ENCODE measurements at places on chromosomes 6 and 20. TPM values are rescaled to one million over a fixed set of nuclear protein-coding genes. Genes with fewer than 3 reads are reported as not detected.

The NKX2-4 gene
- total RNA-seq = not detected

GRCh38 chr6:167208819-167209576 lies 51.2 kb upstream of the GPR31 start:
- DNase-seq = no peak

DNA sequence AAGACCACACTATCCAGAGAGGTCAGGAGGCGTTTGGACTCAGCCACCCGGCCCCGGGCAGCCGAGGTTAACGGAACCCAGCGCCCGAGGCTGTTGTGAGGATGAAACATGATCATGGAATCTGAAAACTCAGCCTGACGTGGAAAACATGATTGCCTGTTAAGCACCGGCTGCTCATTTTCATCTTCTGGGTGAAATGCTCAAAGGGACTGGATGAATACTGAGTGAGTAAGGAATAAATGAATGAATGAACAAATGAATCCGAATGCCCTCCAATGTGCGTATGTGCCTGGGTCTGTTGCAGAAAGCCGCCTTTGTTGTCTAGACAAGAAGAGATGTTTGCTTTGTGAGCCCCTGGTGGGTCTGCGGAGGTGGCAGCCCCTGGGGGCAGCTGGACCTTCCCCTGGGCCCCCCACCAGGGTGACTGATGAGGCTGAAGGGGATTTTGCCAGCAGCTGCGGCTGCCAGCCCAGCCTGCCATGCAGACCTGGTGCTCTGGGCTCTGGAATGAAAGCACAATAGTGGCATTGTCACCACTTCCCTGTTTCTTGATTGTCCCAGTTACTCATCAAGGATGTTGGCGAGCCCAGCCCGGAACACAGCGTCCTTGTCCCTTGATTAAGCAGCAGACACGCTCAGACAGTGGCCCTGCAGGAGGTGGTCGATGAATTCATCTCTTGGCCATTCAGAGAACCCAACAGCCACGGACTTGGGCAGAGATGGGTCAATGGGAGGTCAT lies 211.1 kb downstream of the ANKRD60 start:
- peak; percentile 84 for DNase-seq

The MUCL3 gene
- not detected for total RNA-seq

GRCh38 chr6:4844108-4844507 lies 67.9 kb downstream of the CDYL start:
- DNase-seq = no peak

The C6orf15 gene
- total RNA-seq = not detected

DNA sequence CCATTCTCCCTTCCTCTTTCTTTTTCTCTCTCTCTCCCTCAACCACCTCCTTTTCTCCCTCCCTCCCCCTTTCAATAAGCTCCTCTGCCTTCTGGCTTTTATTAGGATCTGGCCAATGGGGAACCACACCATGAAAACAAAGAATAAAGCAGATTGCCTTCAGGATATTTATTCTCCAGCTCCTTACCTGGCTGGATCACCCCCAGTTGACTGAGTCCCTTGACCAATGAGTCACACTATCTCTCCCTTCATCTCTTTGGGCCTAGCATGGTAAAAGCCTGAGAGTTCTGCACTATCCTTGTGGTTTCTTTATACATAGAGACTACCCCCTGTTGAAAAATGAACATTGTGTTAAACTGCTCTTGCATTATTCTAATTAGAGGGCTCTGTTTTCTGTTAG lies 476.8 kb downstream of the EPHA7 start:
- DNase-seq = no peak

DNA sequence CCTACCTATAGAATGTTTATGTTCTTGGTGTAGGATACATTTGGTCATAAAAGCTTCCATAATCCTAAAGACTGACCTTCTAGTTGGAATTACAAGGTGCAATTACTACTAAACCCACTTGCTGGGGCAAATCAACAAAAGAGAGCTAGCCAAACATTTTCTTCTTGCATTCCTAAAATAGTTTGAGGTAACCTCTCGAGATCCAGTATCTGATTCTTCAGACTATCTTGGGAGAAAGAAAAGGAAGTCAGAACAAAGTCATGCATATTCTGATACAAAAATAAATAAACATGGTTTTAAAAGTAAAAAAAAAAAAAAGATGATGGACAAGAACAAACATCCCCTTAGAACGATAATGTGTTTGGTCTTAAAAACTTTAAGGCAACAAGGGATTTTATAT lies 294.2 kb upstream of the RSPO3 start:
- DNase-seq = no peak

The GPX6 gene
- not detected for total RNA-seq

DNA sequence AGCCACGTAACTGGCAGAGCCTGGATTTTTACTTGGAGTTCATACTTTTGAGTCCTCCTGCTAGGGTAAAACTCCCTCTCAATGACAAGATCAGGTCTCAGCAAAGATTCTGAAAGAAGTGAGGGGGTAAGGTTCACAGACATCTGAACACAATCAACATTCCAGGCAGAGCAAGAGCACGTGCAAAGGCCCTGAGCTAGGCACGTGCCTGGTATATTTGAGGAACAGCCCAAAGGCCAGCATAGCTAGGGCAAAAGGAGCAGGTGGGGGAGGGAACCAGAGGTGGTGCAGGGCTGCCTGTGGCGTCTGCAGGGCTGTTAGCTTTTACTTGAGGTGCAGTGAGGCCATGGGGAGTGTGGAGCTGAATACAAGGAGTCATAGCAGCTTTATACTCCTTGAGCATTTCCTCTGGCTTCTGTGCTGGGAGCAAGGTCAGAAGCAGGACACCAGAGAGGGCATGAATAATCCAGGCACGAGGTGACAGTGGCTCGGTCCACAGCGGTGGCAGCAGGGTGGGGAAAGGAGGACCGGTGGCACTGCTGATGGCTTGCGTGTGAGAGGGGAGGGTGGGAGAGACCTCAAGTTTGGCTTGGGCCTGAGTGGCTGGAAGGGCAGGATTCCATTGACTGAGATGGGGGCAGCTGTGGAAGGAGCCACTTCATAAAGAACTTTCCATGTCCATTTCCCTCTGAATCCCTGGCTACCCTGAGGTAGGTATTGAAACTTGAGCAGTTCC lies 57.0 kb downstream of the DLGAP4 start:
- DNase-seq = no peak

GRCh38 chr6:127533736-127534135 lies 14.6 kb upstream of the MTCL3 start:
- no peak for DNase-seq

DNA sequence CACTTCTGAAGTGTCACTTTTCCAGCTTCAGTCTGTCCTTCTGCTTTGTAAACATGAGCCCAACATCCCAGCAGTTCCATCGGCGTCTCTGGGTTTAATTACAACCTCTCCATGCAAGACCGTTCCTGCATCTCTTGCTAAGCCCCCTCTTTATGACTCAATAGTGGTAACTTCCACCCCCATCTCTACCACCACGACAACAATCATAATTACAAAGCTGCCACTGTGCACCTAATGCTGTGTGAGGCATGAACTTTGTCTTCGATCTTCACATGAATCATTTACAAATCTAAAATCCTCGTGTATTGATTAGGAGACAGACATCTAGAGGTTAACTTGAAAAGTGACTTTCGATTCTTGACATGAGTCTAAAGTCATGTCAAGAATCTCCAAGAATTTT lies 4.9 kb upstream of the CCR6 start:
- DNase-seq = no peak

DNA sequence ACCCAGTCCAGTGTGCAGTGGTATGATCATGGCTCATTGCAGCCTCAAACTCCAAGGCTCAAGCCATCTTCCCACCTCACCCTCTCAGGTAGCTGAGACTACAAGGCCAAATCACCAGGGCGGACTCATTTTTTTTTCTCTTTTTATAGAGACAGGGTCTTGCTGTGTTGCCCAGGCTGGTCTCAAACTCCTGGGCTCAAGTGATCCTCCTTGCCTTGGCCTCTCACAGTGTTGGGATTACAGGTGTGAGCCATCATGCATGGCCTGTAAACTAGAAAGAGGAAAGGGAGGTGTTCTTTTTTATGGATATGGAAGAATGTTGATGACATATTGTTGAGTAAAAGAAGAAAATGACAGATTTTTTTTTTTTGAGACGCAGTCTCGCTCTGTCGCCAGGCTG lies 5.1 kb upstream of the BEND3 start:
- DNase-seq = peak; percentile 16

DNA sequence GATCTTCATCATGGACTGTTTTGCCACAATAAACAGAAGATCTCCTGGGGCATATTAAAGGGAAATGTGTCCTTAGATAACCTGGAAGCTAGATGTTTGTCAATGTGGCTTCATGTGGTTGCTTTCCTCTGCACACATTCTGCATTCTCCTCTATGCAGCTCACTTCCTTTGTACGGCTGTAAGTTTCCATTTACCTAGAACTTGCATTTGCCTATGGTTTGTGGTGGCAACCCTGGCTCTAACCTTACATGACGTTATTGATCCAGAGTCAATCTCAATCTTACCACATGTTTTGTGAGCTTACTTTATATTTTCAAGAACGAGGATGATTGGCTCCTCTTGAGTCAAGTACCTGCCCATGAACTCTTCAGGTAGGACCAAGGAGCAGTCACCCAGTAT lies 863.1 kb downstream of the MAFB start:
- no peak for DNase-seq

The ATG5 gene
- total RNA-seq = 31.2 TPM

- no peak for DNase-seq
Observed at GRCh38 chr6:134724771-134725340, 225.0 kb downstream of the ALDH8A1 start.

GRCh38 chr6:36980876-36981619 lies 4.9 kb downstream of the MTCH1 start:
- DNase-seq = no peak

GRCh38 chr20:35978041-35978513 lies 9.7 kb downstream of the CNBD2 start:
- DNase-seq = no peak

The HEY2 gene
- 1.3 TPM for total RNA-seq

GRCh38 chr20:11247046-11248010 lies 573.5 kb upstream of the JAG1 start:
- no peak for DNase-seq

- no peak for DNase-seq
Observed at GRCh38 chr6:42257063-42257462, 39.4 kb upstream of the MRPS10 start.

The FAM217A gene
- total RNA-seq = not detected

The LRRN4 gene
- total RNA-seq = 0.13 TPM

DNA sequence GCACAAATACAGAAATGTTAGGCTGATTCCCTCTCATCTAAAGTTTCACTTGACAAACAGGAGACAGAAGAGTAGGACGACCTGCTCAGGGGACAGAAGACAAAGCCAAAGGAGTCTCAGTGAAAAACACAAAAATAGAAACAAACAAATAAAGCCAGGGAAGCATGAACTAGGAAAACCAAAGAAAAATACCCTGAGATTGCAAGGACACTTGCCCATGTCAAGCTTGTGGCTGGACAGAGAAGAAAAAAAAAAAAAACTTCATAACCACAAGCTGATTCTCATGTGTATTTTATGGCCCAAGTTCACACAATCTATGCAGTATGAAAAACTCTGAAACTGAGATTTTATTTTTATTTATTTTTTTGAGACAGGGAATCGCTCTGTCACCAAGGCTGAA lies 85.6 kb upstream of the BEND6 start:
- DNase-seq = no peak

GRCh38 chr20:17233626-17234025 lies 6.8 kb downstream of the PCSK2 start:
- no peak for DNase-seq

The LY6G6C gene
- total RNA-seq = not detected

- no peak for DNase-seq
Observed at GRCh38 chr6:107737397-107737793, 86.7 kb downstream of the SCML4 start.

DNA sequence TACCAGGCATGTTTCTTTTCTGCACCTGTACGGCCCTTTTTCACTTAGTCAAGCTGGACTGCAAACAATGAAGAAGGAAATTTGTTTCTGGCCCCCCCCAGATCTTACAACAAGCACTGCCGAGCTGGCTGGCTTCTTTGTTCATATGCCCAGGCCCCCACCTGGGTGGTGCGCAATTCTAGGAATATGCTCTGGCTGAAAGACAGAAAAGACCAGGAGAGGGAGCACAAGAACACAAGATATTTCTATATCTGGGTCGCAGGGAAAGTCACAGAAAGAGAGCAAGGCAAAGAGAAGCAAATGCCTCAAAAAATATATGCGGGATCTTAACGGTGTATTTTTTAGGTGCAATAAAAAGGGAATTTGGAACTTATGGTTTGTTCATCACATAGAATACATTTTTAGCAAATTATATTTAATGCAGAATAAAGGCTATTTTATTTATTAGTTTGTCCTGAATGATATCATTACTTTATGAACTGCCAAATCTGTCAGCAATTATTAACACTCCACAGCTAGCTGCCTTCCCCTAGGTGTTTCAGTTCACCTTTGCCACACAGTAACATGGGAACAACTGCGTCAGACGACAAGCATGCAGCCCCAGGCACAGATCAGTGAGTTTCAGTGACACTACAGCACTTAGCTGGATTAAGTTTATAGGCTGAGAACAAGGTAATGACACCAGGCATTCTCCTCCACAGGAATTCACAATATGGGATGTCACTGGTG lies 76.5 kb downstream of the GJA10 start:
- DNase-seq = no peak

The TRIM15 gene
- not detected for total RNA-seq

DNA sequence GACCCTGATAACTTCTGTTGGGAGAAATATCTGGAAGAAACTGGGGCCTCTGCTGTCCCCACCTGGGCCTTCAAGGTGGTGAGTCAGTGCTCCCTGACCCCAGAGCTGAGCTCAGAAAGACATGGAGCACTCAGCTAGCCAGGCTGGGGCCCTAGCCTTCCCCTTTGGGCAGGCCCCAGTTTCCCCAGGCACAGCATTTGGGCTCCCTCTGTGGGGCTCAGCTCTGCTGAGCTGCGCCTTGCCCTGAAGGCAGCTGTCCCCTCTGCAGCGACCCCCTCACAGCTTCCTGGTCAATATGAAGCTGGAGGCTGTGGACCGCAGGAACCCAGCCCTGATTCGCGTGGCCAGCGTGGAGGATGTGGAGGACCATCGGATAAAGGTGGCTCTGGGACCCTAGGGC lies 24.8 kb upstream of the SGK2 start:
- peak; percentile 65 for DNase-seq

GRCh38 chr20:50345712-50346373 lies 155.2 kb downstream of the CEBPB start:
- DNase-seq = no peak

- DNase-seq = no peak
Observed at GRCh38 chr20:142290-142689, at the start of gene DEFB126. Gene DEFB126, plus strand, starts transcription at chr20:142590. Its CDS starts 39 bp downstream, at chr20:142629.

GRCh38 chr6:170448317-170448716 lies 104.8 kb downstream of the PSMB1 start:
- peak; percentile 73 for DNase-seq

- DNase-seq = no peak
Observed at GRCh38 chr6:108777536-108777935, 70.7 kb upstream of the ARMC2 start.

DNA sequence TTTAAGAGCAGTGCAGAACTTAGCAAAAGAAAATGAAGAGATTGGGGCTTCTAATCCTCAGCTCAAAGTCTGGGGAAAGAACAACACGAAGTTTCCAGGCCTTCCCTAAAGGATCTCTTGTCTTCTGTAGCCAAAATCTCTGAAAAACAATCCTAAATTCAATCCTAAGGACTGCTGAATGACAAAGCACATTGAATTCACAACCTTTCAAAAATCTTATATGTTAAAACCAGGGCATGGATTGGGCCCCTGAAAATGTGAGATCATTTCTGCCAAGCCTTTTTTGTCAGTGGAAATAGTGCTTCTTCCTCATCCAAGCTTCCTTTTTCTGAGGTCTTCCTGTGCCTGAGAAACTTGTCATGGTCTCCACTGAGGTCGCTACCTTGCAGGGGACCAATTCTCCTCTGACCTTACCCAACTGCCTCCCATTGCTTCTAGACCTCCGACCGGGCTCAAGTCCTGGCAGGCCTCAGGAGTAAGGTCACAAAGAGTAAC lies 126.2 kb upstream of the ARID1B start:
- no peak for DNase-seq

Measured in mesenteric fat pad (tissue), 1 donor.